Stimulated activated CD8-positive, alpha-beta memory T cell treated with anti-CD3 and anti-CD28 coated beads, Interleukin-2, amount 100 ng/mL, for 1 hour (primary cell): ENCODE measurements at places on chromosomes 13 and 19.

GRCh38 chr19:57850553-57851017, 926 bp downstream of the ZNF587 start:
- DNase-seq, result no peak

GRCh38 chr19:51926426-51926783, 867 bp upstream of the ZNF613 start:
- DNase-seq, result no peak

DNA sequence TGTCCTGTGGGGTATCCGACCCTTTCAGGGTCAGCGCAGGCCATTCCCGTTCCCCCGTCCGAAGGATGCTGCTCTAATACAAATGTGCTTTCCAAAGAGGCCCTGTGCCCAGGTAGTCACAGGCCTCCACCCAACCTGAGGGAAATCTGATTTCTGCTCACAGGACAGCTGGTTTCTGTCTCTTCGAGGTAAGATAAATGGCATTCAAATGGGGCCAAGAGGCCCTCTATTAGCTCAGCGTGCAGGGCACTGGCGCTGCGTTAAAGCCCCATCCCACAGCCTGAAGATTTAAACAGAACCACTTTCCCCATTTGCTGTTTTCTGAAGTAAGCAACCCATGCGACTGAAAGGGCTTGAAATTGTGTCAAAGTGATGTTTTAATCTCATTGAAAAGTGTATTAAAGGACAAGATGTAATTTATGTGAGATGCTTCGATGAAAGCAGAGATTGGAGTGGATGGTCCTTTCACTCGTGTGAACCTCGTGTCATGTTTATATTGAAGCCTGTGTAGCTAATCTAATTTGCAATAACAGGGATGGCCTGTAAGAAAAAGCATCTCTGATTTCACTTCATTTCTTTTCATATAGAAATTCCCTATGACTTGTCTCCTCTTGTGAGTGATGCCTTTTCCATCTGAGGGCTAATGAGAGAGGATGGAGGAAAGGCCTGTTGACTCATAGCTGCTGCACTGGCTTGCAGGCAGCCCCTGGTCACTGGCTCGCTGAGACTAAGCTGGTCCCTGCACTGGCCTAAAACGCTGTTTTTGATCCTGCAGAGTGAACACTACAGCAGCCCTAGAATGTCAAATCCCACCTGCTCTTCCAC, 7.3 kb upstream of the SOX1 start:
- DNase-seq, result no peak

DNA sequence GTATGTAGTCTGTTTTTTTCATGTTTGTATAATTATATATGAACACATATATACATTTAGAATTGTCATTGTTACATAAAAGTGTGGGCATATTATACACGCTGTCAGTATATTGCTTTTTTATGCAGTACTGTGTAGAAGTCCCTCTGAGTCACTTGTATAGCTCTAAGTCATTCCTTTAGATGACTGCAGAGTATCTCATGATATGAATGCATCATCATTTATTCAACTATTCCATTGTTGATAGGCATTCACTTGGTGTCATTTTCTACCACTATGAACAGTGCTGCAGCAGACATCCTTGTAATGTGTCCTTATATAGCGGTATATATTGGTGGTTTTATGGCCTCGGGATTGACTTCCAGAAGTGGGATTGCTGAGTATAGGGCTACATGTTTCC, 15.3 kb downstream of the RFXAP start:
- no peak for DNase-seq

GRCh38 chr19:16612636-16613035, 15.4 kb downstream of the MED26 start:
- DNase-seq, result no peak

- no peak for DNase-seq
These were observed 8.9 kb downstream of the ACTN4 start for GRCh38 chr19:38656171-38656981.

- no peak for DNase-seq
These were observed 397 bp downstream of the SLC44A2 start for GRCh38 chr19:10625762-10626138.

DNA sequence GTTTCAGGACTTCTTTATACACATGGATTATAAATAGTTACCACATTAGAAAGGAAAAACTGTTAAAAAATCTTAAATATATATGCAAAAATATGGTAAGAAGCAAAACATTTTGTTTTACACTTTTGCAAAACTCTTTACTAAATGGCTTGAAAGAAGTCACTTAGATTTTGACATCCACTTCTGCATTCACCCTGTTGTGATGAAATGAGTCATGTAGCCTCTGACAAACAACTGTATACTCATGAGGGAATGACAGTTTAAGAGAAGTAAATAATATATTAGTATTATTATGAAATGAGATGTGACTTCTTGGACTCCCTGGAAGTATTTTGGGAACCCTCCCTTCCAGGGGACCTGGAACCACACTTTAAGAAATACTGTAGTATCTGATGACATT, 275.6 kb downstream of the DACH1 start:
- no peak for DNase-seq

GRCh38 chr13:95067303-95067702, 233.9 kb downstream of the ABCC4 start:
- no peak for DNase-seq
